ENCODE measurements at places on chromosomes 5 and 9.
A peak's percentile ranks its signal among the peaks of the same experiment; 100 is the strongest.

GRCh38 chr9:114722081-114722621, 40.2 kb upstream of the TEX48 start:
- H3K27ac ChIP-seq = peak overlapping the region; percentile 20
- no peak overlapping the region for H3K4me3 ChIP-seq
- peaks cover 32% of the 10 kb centered on the region for H3K4me1 ChIP-seq
- no peaks in the 10 kb centered on the region for H3K27me3 ChIP-seq
- H3K36me3 ChIP-seq = no peaks in the 10 kb centered on the region

- DNase-seq = no peak
- H3K27ac ChIP-seq = no peak overlapping the region
- H3K27me3 ChIP-seq = no peaks in the 10 kb centered on the region
- no peak overlapping the region for H3K4me3 ChIP-seq
- H3K4me1 ChIP-seq = no peaks in the 10 kb centered on the region
Observed at GRCh38 chr9:122978601-122979000, 37.8 kb downstream of the RABGAP1 start.

- no peak for DNase-seq
- H3K27ac ChIP-seq = no peak overlapping the region
- no peak overlapping the region for H3K4me3 ChIP-seq
- peaks cover 6% of the 10 kb centered on the region for H3K4me1 ChIP-seq
Observed at GRCh38 chr9:129221979-129222635, 44.0 kb upstream of the IER5L start.

DNA sequence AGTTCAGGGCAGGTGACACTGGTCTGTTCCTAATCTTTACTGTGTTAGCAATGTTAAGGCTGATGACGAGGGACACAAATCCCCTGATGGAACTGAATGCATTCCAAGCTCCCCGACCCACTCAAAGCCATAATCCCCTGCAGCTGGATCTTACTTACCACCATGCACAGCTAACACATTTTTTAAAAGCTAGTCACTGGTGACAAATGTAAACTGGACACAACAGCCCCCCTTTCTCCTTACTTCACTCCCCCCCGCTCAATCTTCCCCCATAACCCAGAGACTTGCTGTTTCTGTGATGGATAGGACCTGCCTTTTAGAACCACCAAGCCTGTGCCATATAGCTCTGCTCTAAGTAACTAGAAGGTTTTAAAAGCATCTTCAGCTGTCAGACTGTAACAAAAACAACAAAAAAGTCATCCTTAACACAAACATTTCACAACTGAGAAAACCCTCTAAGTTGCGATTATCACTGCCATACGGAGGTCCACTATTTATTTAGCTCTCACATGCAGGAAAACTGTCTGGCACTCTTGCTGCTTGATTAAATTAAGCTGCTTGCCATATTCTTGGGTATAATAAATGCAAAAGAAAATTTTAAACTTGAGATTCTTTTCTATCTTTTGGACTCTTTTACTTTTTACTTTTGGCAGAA, 44.4 kb downstream of the BNC2 start:
- H3K27ac ChIP-seq = no peak overlapping the region
- DNase-seq = no peak
- no peaks in the 10 kb centered on the region for H3K4me1 ChIP-seq
- peaks cover 10% of the 10 kb centered on the region for H3K27me3 ChIP-seq
- no peak overlapping the region for H3K4me3 ChIP-seq

DNA sequence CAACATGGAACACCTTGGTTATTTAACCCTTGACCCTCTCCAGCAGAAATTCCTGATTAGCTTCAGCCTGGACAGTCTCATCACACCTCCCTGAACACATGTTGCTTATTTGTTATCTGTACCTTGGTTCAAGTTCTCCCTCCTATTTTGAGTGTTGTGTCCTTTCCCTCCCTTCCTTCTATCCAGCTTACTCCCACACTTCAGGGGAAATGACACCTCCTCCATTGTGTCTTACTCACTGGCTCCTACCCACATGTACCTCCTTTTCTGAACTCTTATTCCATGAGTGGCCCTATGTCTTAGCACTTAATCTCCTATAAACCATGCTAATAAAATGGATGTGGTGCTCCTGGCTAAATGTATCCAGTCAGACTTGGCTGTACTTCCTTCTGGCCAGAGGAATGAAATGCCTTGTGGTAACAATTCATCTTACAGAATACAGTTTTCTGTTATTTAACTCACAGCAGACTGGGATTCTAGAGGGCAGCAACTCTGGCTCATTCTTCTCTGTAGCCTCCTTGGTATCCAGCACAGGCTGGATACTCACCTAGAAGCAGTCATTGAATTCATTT, 11.2 kb downstream of the LIX1 start:
- H3K27ac ChIP-seq = no peak overlapping the region
- H3K4me1 ChIP-seq = no peaks in the 10 kb centered on the region
- no peaks in the 10 kb centered on the region for H3K36me3 ChIP-seq

GRCh38 chr5:6483880-6484382, 35.3 kb downstream of the UBE2QL1 start:
- no peak overlapping the region for H3K27ac ChIP-seq
- no peak for DNase-seq
- H3K4me3 ChIP-seq = no peak overlapping the region

DNA sequence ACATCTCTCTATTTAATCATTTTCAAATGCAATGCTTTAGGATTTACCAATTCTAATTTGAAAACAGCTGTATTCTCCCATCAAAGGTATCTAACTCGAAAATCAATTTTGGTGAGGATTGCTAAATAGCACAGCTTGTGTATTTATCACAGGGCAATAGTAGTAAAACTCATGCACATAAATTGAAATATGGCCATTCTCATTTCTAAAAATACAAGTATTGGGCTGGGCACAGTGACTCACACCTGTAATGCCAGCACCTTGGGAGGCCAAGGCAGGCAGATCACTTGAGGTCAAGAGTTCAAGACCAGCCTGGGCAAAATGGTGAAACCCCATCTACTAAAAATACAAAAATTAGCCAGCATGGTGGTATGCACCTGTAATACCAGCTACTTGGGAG, 164.8 kb upstream of the RASA1 start:
- DNase-seq = no peak
- no peaks in the 10 kb centered on the region for H3K27me3 ChIP-seq
- H3K36me3 ChIP-seq = no peaks in the 10 kb centered on the region
- no peak overlapping the region for H3K27ac ChIP-seq
- H3K4me3 ChIP-seq = no peak overlapping the region

GRCh38 chr9:73265876-73266275, 114.2 kb downstream of the ANXA1 start:
- H3K36me3 ChIP-seq = no peaks in the 10 kb centered on the region
- no peak for DNase-seq
- peaks cover 6% of the 10 kb centered on the region for H3K4me1 ChIP-seq

- H3K4me3 ChIP-seq = no peak overlapping the region
- H3K27ac ChIP-seq = no peak overlapping the region
- no peaks in the 10 kb centered on the region for H3K4me1 ChIP-seq
- DNase-seq = no peak
- no peaks in the 10 kb centered on the region for H3K36me3 ChIP-seq
Observed at GRCh38 chr5:140141241-140141640, 15.5 kb downstream of the IGIP start.

GRCh38 chr5:96159043-96159442, 197.4 kb upstream of the ELL2 start:
- H3K4me1 ChIP-seq = peaks cover 27% of the 10 kb centered on the region
- peak overlapping the region; percentile 82 for H3K27ac ChIP-seq
- H3K4me3 ChIP-seq = no peak overlapping the region
- no peaks in the 10 kb centered on the region for H3K36me3 ChIP-seq

DNA sequence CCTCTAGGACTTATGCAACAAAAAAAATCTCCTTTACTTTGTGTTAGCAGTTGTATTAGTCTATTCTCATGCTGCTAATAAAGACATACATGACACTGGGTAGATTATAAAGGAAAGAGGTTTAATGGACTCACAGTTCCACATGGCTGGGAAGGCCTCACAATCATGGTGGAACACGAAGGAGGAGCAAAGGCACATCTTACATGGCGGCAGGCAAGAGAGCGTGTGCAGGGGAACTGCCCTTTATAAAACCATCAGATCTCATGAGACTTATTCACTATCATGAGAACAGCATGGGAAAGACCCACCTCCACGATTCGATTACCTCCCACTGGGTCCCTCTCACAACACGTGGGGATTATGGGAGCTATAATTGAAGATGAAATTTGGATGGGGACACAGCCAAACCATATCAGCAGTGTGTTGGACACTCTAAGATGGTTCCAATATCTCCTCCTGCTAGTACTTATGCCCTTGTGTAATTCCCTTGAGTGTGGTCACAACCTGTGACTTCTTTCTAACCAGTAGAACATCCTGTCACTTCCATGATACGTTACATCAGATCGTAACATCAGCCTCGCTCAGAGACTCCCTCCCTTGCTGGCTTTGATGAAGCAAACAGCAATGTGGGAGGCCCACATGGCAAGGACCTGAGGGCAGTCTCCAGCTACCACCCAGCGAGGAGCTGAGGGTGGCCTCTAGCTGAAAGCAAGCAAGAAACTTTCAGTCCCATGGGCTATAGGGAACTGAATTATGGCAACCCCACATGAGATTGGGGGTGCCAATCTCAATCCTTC, 113.5 kb upstream of the PITX1 start:
- H3K4me3 ChIP-seq = no peak overlapping the region
- H3K27ac ChIP-seq = no peak overlapping the region
- H3K27me3 ChIP-seq = no peaks in the 10 kb centered on the region
- DNase-seq = no peak
- no peaks in the 10 kb centered on the region for H3K4me1 ChIP-seq

GRCh38 chr9:78967596-78968217, 604.1 kb upstream of the TLE4 start:
- H3K27me3 ChIP-seq = no peaks in the 10 kb centered on the region
- no peak for DNase-seq
- no peaks in the 10 kb centered on the region for H3K36me3 ChIP-seq
- no peaks in the 10 kb centered on the region for H3K4me1 ChIP-seq

GRCh38 chr5:10520706-10521105, 43.2 kb upstream of the ANKRD33B start:
- DNase-seq = no peak
- H3K4me1 ChIP-seq = no peaks in the 10 kb centered on the region
- no peak overlapping the region for H3K4me3 ChIP-seq
- no peaks in the 10 kb centered on the region for H3K36me3 ChIP-seq

DNA sequence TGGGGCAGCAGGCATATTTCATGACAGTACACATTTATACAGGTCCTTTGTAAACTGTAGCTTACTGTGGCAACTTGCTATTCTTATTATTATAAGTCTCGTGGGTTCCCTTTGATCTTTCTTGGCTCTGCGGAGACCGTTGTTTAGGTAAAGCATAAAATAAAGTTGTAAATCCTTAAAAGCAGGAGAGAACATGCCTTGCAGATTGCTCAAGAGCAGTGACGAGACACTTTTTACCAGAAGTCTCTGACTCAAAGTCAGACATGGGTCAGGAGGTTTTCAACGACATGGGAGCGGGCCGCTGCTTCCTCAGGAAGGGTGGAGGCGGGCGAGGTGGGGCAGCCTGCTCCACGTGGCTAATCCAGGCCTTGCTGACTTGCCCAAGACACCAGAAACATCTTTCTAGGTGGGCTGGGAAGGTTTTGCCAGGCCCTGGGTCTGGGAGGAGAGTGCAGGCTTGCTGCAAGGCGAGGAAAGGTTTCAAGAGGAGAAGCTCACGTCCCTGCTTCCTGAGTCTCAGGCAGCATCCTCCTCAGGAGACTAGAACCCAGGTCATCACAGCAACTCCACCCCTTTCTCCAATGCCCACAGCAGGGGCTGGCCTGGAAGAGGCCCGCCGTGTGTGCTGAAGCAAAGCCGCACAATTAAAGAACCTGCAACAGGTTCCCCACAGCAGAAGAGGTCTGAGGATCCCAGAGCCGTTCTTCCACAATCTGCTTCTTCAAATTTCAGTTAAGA, 6.5 kb downstream of the TBC1D2 start:
- no peak overlapping the region for H3K4me3 ChIP-seq
- H3K4me1 ChIP-seq = peaks cover 84% of the 10 kb centered on the region
- peaks cover 93% of the 10 kb centered on the region for H3K36me3 ChIP-seq
- H3K27me3 ChIP-seq = no peaks in the 10 kb centered on the region

DNA sequence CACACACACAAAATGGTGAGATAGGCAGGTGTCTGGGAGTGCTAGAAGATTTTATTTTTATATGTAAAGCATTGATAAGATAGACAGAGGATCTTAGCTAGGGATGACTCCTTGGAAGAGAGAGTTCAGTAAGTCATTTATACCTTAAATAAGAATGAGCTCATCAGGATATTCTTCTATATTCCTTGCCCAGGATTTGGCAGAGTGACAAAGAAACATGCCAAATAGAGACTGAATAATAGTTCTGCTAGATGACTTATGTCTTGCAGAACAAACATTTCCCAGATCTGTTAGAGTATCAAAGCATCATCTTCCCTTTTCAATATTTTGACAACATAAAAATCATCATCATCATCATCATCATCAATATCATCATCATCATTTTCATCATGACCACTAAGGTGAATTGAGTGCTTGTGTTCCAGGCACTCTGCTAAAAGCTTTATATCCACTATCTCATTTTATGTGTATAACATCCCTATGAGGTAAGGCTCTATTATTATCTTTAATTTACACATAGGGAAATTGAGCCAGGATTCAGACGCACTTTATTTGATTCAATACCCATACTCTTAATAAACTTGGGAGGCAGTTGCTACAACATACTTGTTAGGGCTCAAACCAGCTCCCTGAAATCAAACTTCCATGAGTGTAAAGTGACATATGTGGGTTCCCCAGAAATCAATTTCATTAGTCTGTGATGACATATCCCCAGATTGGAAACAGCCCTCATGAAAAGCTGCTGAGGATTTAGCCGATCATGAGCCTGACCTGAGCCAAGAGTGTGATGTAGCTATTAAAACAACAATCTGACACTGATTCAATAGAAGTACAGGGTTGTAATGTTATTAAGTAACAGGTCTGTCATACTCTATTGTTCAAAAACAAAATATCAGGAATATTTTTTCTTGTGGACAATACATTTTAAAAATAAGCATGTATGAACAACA, 176.3 kb upstream of the SEMA6A start:
- no peaks in the 10 kb centered on the region for H3K27me3 ChIP-seq
- H3K27ac ChIP-seq = no peak overlapping the region
- DNase-seq = no peak

- H3K4me3 ChIP-seq = no peak overlapping the region
- H3K27ac ChIP-seq = peak overlapping the region; percentile 62
- H3K27me3 ChIP-seq = no peaks in the 10 kb centered on the region
- H3K4me1 ChIP-seq = peaks cover 26% of the 10 kb centered on the region
Observed at GRCh38 chr9:33453286-33453860, 6.0 kb upstream of the AQP3 start.

- no peaks in the 10 kb centered on the region for H3K36me3 ChIP-seq
- H3K4me1 ChIP-seq = no peaks in the 10 kb centered on the region
- H3K27me3 ChIP-seq = no peaks in the 10 kb centered on the region
- no peak for DNase-seq
- no peak overlapping the region for H3K27ac ChIP-seq
Observed at GRCh38 chr5:71977311-71977710, 130.0 kb upstream of the MAP1B start.

GRCh38 chr5:94618029-94618492, 343 bp downstream of the KIAA0825 start:
- no peaks in the 10 kb centered on the region for H3K27me3 ChIP-seq
- peak; percentile 77 for DNase-seq
- peaks cover 7% of the 10 kb centered on the region for H3K36me3 ChIP-seq

DNA sequence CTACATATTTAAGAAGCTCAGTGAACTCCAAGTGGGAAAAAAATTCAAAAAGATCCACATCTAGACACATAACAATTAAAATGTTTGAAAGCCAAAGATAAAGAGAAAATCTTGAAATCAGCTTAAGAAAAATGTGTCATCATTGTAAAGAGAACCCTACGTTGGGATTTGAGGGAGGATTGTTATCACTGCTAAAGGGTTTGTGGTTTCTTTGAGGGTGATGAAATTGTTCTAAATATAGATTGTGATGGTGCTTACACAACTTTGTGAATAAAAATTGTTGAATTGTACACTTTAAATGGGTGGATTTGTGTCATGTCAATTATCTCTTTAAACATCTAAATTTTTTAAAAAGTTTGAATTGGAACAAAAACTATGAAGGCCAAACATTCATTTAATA, 92.2 kb upstream of the ADAMTS19 start:
- no peaks in the 10 kb centered on the region for H3K27me3 ChIP-seq
- no peak for DNase-seq
- no peaks in the 10 kb centered on the region for H3K4me1 ChIP-seq
- no peaks in the 10 kb centered on the region for H3K36me3 ChIP-seq

Data from RWPE2 (cell line).